ENCODE measurements at places on chromosomes 6 and 20.

GRCh38 chr6:111230351-111231089, 143.2 kb downstream of the SLC16A10 start:
- no peak for DNase-seq

DNA sequence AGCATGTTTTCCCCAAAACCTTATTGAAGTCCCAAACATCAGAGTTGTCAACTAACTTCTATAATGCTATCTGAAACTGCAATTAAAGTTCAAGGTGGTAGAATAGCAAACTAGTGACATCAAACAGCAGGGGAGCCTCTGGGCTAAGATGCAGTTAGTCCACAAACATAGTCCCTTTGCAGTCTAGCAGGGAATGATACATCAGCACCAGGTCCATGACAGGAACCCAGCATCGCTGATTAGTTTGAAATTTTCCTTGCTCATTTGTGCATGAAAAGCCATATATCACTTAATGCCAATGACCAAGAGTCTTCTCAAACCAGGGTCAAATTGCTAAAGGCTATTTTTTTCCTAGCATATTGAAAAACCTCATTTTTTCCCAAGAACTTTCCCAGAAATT, 145.3 kb downstream of the HIVEP2 start:
- DNase-seq, result no peak

- DNase-seq, result no peak
Observed at GRCh38 chr6:85669735-85670194, 27.1 kb upstream of the SYNCRIP start.

- DNase-seq, result no peak
Observed at GRCh38 chr20:51084593-51085377, 61.9 kb upstream of the KCNG1 start.

- DNase-seq, result no peak
Observed at GRCh38 chr6:80528115-80528514, 421.6 kb downstream of the BCKDHB start.

DNA sequence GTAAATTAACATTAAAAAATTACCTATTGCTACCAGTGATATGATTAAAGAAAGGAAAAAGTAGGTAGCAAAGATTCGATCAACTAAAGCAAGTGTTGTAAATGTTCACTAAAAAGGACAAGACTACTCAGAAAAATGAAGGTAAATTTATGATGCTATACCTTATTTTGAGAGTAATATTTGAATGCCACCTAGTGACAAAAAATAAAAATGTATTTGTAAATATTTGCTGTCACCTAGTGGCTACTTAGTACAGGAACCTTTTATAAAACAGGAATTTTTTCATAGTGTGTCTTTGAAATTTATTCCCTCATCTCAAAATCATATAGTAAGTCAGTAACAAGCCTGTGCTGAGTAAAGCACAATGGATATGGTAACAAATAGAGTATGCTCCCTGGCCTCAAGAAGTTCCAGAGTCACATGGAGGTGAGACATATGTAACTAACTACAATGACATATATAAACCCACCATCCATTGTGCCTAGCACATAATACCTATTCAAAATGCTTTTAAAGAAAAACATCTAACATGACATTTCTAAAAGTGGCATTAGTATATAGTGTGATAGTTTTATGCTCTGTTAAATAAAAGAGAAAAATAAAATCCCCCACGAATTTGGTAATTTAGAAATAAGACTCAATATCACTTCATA, 193.1 kb upstream of the SIM1 start:
- no peak for DNase-seq

- DNase-seq, result no peak
Observed at GRCh38 chr6:159473475-159474263, 219.4 kb downstream of the SOD2 start.

- DNase-seq, result no peak
Observed at GRCh38 chr20:33441142-33441955, 2.2 kb downstream of the SNTA1 start.

DNA sequence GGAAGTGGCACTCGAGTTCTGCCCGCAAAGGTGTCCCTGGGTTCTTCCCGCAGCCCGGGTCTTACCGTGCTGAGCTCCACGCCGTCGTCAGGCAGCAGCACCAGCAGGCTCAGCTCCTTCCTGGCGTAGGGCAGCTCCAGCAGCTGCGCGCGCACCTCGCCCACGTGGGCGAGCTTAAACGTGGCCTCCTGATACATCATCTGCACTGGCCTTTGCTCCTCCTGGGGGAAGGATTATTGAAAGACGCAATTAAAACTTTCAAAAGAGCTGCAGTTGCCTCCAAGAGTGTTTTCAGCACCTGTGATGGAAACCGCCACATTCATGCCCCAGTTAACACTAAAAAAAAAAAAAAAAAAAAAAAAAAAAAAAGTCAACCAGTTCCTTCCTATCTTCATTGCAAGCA, 11.3 kb downstream of the SERPINB9 start:
- DNase-seq, result no peak

GRCh38 chr6:134436950-134437349, 119.0 kb upstream of the SGK1 start:
- DNase-seq, result no peak

DNA sequence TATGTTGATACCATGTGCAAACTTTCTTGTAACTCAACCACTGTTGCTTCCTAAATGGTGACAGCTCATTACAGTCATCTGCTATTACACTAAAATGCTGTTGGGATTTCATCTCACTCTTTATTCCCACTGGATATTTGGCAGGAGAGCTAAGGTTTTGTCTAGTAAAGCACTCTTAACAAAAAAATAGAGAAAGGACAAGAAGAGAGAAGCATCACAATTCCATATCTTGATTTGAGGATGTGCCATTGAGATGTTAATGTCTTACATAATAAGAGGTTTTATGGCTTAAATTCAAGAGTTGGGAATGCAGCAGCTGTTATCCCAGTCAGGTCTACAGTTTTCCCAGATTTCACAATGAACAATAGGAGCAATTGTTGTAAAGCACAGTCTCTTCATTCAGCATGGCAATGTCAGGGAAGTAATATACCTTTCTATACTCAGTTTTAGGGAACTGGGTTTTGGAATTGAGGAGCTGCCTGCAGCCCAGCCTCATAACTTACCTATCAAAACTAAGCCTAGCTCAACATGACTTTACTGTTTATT, 134.9 kb downstream of the ISM1 start:
- no peak for DNase-seq

- DNase-seq, result no peak
Observed at GRCh38 chr6:53517021-53517420, 27.9 kb downstream of the GCLC start.

GRCh38 chr20:55535366-55535765, 470.0 kb downstream of the CBLN4 start:
- no peak for DNase-seq

GRCh38 chr20:58497076-58497641, 18.0 kb downstream of the APCDD1L start:
- DNase-seq, result no peak

Measured in NCI-H1048 (cell line).